Ecto neural progenitor cell (in vitro differentiated cells): ENCODE measurements at places on chromosomes 3 and 15.

GRCh38 chr3:170740726-170741591 lies 129.0 kb downstream of the RPL22L1 start:
- no peak for DNase-seq

DNA sequence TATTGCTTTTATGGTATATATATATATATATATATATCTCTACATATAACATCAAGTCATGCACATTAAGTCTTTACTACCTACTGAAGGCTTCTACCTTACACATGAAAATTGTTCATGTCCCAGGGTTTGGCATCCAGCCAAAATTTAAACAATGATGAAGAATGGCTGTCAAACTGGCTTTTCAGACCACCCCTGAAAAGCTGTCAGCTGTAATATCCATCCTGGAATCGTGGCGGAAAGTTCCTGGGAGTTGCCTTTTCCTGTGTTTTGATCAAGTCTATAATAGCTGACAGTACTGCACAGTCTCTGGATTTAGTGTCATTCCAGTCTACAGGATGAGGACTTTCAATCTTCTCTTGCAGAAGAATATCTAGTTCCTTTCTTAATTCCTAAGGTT lies 48.3 kb downstream of the DHX36 start:
- DNase-seq, result no peak

DNA sequence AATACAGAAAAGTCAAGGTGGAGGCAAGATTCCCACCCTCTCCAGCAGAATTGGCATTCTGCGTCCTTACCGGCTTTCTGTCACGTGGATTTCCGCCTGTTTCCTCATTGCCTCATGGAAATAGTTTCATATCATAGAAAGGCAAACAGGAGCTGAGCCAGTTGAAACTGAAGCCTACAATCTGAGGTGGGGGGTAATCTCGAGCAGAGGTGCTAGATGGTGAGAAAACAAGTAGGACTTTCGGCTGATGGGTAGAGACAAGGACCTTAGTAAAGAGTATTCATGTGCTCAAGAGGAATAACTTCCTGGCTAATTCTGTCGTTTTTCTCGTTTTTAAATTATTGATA lies 39.9 kb downstream of the LRCH3 start:
- DNase-seq, result no peak

DNA sequence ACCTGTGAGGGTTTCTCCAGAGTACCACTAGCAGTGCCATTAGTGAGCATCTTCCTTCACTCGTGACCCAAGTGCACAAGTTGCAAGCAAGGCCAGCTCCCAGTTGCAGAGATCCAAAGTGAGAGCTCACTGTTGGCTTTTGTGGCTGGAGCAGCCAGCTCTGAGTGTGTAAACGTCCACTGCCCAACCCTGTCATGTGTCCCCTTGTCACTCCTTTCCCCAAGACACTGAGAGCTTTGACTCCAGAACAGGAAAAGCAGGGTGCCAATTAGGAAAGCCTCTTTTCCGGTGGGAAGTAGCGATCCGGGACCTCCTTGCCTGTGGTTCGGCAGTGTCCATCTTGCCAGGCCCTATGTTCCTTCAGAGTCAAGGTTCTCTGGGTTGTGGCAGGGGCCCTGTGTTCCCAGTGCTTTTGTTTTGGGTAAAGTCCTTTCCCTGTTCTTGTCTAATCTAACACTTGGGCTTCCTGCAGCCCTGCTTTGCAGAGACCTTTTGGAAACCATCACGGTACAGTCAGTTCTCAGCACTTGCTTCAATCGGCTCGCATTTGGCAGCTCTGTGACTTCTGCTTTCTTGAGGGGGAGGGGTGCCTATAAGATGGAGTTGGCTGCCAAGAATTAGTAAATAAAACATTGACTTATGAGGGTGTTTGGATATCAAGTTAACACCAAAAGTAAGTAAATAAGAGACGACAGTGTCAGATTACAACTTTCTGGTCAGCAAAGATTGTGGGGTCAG lies 90.5 kb downstream of the DNASE1L3 start:
- no peak for DNase-seq

DNA sequence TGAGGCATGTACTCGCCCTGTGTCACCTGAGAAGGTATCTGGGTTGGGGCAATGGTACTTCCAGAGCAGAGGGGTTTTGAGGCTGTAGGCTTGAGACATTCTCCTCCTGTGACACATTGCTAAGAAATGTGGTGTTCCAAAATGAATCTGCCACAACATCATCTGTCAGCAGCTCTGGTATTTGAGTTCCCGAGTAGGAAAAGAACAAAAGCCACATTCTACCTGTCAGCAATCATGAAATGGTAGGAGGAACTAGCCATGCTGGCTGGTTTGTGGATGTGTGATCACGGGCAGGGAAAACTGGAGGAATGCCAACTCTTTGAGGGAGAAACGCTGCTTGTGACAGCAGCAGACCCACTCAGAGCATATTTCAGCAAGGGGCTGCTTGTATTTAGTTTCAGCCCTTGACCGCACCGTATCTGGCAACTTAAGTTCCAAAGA lies 579.4 kb upstream of the TBL1XR1 start:
- DNase-seq, result no peak

GRCh38 chr3:50815844-50816243 lies 141.1 kb downstream of the DOCK3 start:
- DNase-seq, result no peak

- no peak for DNase-seq
Measured at GRCh38 chr15:75034615-75035014, 11.2 kb downstream of the PPCDC start.

GRCh38 chr15:73889053-73889761 lies 15.8 kb downstream of the TBC1D21 start:
- DNase-seq, result no peak

GRCh38 chr3:172132159-172132586 lies 92.8 kb downstream of the FNDC3B start:
- no peak for DNase-seq

DNA sequence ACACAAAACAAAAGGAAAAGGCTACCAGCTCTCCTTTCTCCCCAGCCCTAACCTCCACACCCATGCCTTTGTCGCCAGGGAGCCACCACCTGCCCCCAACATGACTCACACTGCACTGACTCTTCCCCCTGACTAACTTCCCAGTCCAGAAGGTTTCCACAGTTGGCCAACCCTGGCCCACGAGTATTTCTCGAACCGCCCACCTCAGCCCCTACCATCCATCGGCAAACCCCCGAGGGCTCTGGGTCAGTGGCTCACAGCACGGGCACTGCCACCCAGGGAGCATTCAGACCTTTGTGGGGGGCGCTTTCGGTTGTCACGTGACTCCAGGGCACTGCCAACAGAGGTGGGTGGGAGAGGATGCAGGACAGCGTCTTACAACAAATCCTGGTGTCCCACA lies 152.3 kb downstream of the LRRC28 start:
- DNase-seq, result no peak

DNA sequence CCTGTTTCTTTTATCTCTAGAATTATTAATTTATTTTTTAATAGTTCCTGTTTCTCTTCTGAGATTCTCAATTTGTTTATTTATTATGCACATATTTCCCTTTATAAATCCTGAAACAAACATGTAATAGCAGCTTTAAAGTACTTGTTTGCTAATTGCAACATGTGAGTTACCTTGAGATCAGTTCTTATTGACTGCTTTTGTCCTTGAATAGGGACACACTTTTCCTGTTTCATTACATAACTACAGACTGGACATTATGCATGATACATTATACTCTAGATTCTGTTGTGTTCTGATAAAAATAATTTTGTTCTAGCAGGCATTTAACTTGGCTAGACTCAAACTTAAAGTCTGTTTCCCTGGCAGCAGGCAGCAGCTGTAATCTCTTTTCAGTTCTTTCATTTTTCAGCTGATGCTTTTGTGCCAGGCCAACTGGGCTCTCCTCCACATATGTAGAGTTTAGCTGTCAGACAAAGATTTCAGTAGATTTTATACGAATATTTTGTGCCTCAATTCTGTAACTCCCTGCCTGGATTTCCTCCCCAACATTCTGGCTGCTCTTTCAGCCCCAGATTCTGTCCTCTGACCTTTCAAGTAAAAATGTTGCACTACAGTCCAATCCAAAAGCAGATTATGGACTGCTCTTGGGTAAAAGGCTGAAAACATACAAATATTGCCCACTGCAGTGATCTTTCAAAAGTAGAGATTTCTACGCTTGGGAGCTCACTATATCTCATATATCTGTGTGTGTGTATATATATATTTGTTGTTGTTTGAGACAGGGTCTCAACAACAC lies 41.9 kb downstream of the PCOLCE2 start:
- DNase-seq, result no peak

- no peak for DNase-seq
Measured at GRCh38 chr15:27949089-27949488, 150.0 kb downstream of the OCA2 start.

- DNase-seq, result no peak
Measured at GRCh38 chr3:182182531-182182968, 470.8 kb downstream of the SOX2 start.
